Frontal cortex (tissue), 4 donors: ENCODE measurements at places on chromosomes 6 and 20. TPM values are rescaled to one million over a fixed set of nuclear protein-coding genes. Genes with fewer than 3 reads are reported as not detected.

Gene IL17F
- not detected for total RNA-seq

Gene CDH4
- 22.8 TPM for total RNA-seq

DNA sequence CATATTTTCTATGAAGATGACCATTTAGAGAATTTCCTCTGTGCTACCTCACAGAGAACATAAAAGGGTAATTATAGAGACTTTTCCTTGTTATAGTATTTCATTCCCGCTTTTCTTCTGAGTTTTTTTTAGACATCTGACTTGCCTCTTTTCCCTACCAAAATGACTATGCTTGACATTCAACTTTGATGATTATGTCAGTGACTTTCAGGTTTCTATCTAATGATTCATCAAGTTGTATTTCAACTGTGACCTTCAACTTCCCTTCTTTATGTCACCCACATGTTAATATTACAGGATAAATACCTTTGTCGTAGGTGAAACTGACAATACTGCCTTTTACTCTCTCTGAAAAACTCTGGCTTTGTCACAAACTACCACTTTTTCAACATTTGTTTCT is 95.3 kb downstream of the MLIP start:
- no peak for DNase-seq

GRCh38 chr6:14241255-14242070 is 123.9 kb downstream of the CD83 start:
- no peak for DNase-seq

GRCh38 chr6:64930681-64931080 is 776.3 kb downstream of the EYS start:
- no peak for DNase-seq

GRCh38 chr6:143634486-143634885 is 43.3 kb upstream of the PHACTR2 start:
- DNase-seq = no peak

- DNase-seq = no peak
Observed at GRCh38 chr6:14252271-14252850, 134.8 kb downstream of the CD83 start.
